Right ventricle myocardium superior (tissue), 1 donor: ENCODE measurements at places on chromosomes 4 and X.
A peak's percentile ranks its signal among the peaks of the same experiment; 100 is the strongest.

- no peak for DNase-seq
Measured at GRCh38 chrX:86149119-86149518, 868 bp downstream of the DACH2 start.

GRCh38 chr4:40152637-40153036 is 44.2 kb upstream of the RHOH start:
- DNase-seq = no peak

GRCh38 chr4:168221301-168221700 is 97.3 kb downstream of the DDX60 start:
- DNase-seq = no peak

GRCh38 chrX:138128027-138128671 is 562.2 kb downstream of the ZIC3 start:
- no peak for DNase-seq

- peak; percentile 44 for DNase-seq
Measured at GRCh38 chrX:155086202-155086840, 15.0 kb downstream of the BRCC3 start.

- DNase-seq = no peak
Measured at GRCh38 chrX:110436523-110436922, 77.9 kb downstream of the RTL9 start.

DNA sequence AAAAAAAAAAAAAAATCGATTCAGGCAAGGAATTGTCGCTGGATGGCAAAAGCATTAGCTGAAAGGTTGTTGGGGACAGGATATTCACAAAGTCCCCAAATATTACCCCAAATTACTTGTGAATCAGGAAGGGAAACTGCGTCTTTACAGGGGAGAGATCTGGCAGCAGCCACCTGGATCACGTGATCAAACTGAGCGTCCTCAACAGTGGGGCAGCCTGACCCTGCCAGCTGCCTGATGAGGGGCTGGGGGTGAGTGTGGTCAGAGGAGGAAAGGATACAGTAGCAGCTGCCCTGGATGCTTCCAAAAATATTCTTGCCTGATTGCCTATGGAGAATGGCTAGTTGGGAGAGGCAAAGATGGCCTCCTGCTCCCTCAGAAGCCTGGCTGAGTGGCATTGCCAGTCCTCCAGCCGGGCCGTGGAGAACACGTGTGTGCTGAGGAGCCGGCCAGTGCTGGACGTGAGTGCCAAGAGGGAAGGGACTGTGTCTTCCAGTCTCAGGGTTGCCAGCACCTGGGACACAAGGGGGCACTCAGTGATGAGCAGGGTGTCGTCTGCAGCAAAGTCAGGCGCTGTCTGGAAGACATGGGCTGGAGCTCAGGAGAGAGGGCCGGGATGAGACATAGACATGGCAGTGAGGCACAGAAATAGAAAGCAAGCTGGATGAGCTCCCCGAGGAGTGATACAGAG is 3.0 kb upstream of the LAGE3 start:
- DNase-seq = no peak

- no peak for DNase-seq
Measured at GRCh38 chrX:69808375-69808774, 192.5 kb downstream of the EDA start.

- DNase-seq = no peak
Measured at GRCh38 chrX:78624426-78624825, 34.7 kb downstream of the RTL3 start.

DNA sequence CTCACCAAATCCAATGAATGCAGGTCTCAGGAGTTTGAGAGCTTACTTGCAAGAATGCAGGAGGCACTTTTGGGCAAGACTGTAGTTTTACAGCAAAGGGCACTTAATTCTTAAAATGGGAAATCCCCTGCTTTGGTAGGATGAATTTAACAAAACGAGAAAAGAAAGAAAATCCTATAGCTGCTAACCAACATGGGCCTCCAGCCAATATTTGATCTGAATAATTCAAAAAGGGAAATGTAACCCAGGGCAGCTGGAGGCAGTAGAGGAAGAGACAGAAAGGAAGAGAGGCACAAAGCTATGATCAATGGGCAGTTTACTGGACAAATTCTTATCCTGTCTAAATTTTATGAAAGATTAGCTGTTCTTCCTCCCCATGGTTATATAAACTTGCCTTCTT is 142.3 kb downstream of the SH3KBP1 start:
- no peak for DNase-seq

- no peak for DNase-seq
Measured at GRCh38 chr4:100875296-100876068, 357.7 kb upstream of the EMCN start.

GRCh38 chr4:169342906-169343564 is 72.3 kb upstream of the SH3RF1 start:
- DNase-seq = no peak

DNA sequence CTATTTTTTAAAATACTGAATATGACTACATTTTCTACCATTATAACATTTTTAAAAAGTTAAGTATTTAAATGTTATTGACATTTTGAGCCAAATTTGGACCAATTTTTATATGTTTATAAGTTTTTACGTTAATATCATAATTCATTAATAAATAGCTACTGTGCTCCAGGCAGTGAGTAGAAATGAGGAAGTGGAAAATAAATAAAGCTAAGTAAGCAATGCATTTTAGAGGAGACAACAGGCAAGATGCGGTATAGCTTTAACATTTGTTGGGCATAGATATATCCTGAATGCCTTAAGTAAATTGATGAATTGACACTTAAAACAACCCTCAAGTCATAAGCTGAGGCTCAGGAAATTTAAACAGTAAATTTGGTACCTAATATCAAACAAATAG is 474.8 kb downstream of the PCDH10 start:
- no peak for DNase-seq

- no peak for DNase-seq
Measured at GRCh38 chr4:76615999-76616398, 181.0 kb downstream of the SHROOM3 start.

- DNase-seq = peak; percentile 53
Measured at GRCh38 chr4:109559625-109559982, 442 bp upstream of the MCUB start.

GRCh38 chr4:34250562-34250961 is 1993.8 kb downstream of the ARAP2 start:
- no peak for DNase-seq

- no peak for DNase-seq
Measured at GRCh38 chrX:124651031-124651430, 304.7 kb downstream of the SH2D1A start.

- DNase-seq = no peak
Measured at GRCh38 chr4:134027931-134028330, 173.7 kb downstream of the PABPC4L start.

GRCh38 chr4:55475394-55476243 is 71.1 kb downstream of the CLOCK start:
- DNase-seq = no peak

GRCh38 chr4:5932035-5932568 is 39.2 kb upstream of the CRMP1 start:
- no peak for DNase-seq

DNA sequence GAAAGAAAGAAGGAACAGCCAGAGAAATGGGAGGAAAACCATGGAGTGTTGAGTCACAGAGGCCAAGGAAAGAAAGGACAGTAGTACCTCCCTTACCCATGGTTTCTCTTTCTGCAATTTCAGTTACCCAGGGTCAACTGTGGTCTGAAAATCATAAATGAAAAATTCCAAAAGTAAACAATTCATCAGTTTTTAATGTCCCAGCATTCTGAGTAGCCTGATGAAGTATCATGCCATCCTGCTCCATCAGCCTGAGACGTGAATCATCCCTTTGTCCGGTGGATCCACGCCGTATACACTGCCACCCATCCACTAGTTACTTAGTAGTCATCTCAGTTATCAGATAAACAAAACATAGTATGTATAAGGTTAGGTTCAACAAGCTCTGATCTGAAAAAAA is 114.2 kb downstream of the COMMD8 start:
- no peak for DNase-seq

GRCh38 chr4:47309165-47309564 is 154.3 kb downstream of the COMMD8 start:
- no peak for DNase-seq

DNA sequence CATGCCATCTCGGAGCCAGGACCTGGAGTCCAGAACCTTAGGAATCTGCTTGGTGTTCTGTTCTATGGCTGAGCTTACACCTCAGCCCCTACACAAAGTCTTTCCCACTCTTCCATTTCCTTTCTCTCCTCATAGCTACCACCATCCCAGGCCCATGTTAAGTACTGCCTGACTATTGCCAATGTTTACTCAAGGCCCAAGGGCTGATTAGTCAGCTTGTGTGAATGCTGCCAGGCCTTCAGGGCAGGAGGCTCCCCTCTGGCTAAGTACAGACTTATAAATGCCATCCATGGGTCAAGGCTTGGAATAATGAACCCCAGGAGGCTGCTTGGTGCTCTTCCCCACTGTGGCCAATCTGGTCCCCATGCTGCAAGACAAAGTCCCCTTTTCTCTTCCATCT is 411.6 kb upstream of the MAGEB18 start:
- no peak for DNase-seq

DNA sequence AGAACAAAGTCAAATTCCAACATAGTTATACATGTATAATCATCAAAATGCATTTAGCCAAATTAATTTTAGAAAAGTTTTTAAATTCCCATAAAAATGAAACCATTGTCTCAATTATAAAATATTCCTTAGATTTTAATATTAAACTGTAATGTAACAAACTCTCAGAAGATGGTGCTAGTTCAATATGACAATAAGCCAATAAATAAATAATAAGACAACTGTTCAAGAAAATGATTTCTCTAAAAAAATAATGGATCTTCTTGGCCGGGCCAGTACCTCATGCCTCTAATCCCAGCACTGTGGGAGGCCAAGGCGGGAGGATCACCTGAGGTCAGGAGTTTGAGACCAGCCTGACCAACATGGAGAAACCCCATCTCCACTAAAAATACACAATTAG is 80.3 kb downstream of the RAB28 start:
- no peak for DNase-seq

DNA sequence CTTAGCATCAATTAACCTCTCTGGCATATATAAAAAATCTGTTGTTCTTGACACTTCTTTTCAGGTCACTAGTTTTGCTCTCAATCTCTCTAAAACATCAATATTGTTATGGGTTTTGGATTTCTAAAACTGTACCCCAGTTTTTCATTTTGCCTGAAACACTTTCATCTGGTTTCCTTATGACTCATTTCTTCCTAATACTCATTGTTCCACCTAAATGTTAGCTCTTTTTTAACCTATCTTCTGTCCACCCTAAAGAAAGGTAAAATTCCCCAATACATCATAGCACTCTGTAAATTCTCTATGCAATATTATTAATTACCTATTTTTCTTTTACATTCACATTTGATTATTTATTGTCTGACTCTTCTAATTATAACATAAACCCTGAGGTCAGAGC is 575.5 kb upstream of the NDST4 start:
- DNase-seq = no peak

DNA sequence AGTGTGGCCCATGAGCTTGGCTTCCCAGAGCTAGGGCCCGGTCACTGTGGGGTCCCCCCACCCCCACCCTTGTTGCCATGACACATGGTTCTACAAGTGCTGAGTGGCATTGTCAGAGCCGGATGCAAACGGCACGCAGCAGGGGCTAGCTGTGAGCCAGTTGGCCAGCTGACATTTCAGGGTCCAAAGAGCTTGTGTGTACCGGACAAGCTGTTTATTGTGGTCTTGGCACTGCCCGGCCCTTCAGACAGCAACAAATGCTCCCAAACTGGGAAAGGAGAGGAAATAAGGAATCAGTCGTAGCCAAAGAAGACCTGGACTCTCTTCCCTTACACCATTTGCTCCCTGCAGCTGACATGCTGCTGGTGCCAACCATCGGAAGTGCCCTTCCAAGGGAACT is 36.8 kb downstream of the TSC22D3 start:
- no peak for DNase-seq

DNA sequence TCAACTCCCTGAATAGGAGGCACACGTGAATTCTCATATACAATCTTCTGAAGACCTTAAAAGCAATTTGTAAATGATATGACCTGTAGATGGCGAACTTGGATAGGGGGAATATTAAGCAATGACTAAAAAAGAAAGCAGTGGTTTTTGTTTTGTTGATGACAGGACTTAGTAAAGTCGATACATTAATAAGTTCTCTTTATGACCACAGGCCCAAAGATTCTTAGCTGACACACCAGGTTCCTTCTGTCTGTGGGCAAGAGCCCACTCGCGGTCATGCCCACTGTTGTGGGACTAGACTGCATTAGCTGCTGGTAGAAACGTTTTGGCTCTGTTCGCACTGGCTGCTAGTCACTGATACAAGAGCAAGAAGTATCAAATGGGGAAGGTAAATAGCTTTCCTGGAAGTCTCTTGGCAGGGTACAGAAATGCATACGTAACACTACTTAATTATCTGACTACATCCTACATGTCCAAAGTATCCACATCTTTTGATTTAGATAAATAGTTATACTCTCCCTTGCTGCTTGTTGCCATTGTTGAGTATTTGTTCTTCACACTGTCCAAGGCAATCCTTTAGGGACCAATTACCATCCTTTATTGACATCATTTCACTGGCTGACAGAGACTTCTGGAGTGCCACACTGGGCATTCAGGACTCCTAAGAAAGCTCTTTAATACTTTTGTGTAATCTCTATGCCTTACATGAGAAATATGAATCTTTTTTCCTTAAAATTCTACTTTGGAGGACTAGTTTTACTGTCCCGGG is 31.0 kb downstream of the ALPK1 start:
- no peak for DNase-seq

- DNase-seq = no peak
Measured at GRCh38 chrX:115563633-115564162, 2.7 kb downstream of the PLS3 start.

DNA sequence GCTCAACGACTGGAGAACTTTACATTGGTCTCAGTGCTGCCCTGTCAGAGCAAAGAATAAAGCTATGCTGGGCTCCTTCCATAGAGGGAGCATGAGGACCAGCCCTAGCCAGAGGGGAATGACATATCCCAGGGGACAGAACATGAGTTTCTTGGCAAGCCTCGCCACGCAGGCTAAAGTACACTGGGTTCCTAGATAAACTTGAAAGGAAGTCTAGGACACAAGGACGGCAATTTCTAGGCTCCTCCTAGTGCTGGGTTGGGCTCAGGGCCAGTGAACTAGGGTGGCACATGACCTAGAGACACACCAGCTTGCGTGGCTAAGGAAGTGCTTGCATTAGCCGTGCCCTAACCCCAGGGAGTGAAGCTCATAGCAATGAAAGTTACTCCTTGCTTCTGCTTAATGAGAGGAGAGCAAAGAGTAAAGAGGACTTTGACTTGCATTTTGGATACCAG is 141.0 kb downstream of the MAB21L2 start:
- peak; percentile 92 for DNase-seq

DNA sequence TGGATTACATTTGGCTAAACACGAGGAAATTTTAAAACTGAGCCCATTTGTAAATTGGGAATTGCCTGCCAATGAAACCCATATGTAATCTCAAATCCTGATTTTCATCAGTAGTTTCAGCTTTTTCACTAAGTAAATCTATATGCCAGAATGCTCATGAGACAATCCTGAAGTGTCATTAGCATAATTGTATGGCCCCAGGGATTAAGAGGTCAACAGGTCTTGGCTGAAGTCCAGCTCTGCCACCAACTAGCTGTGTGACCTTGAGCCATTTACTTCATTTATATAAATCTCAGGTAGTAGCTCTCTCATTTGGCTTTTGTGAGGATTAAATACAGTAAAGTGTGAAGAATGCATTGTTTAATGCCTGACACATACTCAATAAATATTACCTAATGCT is 320.5 kb upstream of the EMCN start:
- DNase-seq = no peak
